ENCODE measurements at places on chromosomes 2 and 18. TPM values are rescaled to one million over a fixed set of nuclear protein-coding genes. Genes with fewer than 3 reads are reported as not detected.

Gene PRSS56
- polyA plus RNA-seq = not detected

Gene KCNF1
- not detected for polyA plus RNA-seq

Gene NAT8
- polyA plus RNA-seq = not detected

Gene TUBA4A
- 135 TPM for polyA plus RNA-seq

Gene NR4A2
- 61.0 TPM for polyA plus RNA-seq
